AML-193 (cell line): ENCODE measurements at places on chromosomes 11 and 22.

- DNase-seq = no peak
These were observed 84.4 kb downstream of the CD44 start for GRCh38 chr11:35223371-35223796.

GRCh38 chr22:37044634-37045625 is 6.6 kb upstream of the KCTD17 start:
- no peak for DNase-seq

DNA sequence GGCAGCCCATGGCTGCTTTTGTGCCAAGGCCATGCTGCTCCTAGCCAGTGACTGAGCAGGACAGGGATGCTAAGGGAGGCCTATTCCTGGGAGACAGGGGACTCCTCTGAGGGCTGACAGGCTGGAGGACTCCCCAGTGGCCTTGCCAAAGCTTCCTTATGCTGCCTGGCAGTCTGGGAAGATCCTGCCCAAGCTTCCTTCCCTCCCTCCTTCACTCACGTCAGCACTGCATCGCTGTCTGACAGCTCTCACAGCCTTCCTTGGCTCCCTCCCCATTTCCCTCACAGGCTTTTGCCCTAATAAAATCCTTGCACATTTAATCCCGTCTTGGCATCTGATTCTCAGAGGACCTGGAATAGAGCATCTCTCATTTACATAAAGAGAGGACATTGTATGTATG is 26.5 kb downstream of the HTR3A start:
- DNase-seq = no peak

DNA sequence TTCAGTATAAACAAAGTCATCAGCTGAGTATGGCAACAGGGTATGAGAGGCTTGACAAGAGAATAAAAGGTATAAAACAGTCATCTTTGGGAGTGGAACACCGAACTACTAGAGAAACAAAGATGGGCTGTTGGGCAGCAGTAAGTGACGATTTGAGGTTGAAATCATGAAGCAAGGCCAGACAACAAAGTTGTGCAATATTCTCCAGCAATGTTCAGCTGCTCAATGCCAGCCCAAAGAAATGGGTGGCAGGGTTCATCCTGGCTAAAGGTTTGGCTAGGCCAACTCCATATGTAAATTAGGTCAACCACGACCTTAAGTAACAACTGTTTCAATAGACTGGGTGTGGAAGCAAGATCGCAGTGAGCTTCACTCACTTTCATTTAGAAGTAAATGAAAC is 6.2 kb downstream of the APIP start:
- DNase-seq = peak; percentile 81

DNA sequence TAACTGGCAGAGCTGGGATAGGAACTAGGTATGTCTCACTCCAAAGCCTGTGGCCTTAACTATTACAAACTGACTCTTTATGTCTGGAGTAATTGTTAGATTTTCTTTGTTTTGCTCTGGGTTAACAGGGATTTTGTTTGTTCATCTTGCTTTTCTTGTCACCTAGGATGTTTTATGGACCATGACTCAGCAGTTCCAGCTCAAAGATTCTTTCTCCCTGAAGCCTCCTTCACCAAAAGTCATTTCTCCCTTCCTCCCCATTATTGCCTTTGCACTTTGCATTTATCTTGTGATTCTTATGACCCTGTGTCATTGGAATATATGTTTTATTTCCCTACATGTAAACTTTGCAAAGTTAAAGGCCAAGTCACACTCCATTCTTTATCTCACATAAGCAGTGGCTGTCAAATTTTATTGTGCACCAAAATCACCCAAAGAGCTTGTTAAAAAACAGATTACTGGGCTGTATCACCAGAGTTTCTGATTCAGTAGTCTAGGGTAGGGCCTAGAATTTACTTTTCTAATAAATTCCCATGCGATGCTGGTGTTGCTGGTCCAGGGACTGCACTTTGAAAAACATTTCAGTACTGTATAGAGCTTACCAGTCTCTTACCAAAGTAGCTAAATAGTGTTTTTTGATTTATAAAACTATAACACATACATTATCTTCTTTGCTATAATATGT is 327.7 kb downstream of the DLG2 start:
- no peak for DNase-seq

DNA sequence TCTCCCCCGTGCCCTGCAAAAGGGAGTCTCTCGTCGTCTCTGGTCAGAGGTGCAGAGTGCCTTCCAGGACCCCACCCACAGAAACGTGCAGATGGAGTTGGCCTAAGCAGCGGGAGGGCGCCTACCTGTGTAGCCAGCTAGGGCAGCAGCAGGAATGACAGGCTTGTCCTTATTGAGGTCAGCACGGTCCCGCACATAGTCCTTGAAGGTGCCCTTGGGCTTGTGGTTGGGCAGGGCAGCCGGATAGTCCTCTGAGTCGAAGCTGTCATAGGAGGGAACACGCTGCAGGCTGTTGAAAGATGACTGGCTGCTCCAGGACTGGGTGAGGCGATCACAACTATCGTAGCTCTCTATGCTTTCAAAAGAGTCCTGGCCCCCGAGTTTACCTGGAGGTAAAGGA is 107.3 kb downstream of the ETS1 start:
- no peak for DNase-seq

GRCh38 chr11:58928107-58928499 is 11.2 kb upstream of the GLYATL1 start:
- DNase-seq = no peak

DNA sequence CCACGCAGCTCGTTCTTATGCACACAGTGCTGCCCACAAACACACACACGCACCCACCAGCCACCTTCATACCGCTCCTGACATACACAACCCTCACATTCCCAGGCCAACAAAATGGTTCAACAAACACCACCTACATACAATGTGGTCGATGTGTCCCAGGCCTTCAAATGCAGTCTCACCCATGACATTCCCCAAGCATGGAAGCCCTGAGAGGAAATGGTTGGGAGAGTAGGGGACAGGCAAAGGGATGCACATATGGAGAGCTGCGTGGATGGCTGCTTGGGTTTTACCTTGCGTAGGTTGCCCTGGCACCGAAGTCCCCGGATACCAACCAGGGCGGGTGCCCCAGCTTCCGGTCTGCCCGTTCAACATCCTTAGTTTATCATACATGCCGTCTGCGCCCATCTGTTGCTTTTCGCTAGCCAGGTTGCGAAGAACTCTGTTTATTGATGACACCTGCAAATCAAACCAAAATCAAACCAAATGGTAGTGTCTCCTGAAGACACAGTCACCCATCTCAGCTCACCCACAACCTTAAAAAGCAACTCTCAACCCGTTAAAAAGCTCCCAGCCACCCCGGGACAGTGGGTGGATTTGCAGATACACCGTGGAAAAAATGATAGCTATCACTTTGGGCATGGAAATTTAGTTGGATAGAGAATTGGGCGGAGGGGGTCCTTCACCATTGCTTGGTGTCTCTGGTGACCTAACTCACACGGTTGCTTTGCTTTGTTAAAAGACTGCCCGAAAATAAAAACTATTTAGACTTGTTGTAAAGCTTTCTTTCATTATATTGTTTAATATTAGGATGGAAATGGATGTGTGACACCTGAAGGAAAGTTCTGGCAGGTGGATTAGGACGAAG is 10.5 kb downstream of the PAX6 start:
- no peak for DNase-seq

GRCh38 chr11:15006139-15006759 is 34.1 kb upstream of the CALCA start:
- DNase-seq = peak; percentile 68

- DNase-seq = no peak
These were observed 8.3 kb downstream of the BRSK2 start for GRCh38 chr11:1397862-1398527.

DNA sequence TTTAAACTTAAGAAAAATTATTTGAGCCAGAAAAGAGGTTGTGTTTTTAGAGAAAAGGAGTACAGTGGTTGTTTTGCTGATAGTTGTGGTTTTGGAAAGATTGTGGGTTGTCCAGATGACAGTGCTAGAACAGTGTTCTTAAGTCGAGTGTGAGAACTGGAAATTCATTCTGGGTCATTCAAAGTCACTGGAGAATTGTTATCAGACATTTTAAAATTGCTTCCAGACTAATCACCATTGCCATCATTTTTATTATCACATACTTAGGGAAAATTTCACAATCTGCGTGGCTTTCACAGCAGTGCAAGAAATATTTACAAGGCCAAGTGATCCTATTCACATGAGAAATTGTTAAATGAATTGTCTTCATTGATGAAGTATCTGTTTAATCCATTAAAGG is 242.2 kb upstream of the DDI1 start:
- DNase-seq = no peak

DNA sequence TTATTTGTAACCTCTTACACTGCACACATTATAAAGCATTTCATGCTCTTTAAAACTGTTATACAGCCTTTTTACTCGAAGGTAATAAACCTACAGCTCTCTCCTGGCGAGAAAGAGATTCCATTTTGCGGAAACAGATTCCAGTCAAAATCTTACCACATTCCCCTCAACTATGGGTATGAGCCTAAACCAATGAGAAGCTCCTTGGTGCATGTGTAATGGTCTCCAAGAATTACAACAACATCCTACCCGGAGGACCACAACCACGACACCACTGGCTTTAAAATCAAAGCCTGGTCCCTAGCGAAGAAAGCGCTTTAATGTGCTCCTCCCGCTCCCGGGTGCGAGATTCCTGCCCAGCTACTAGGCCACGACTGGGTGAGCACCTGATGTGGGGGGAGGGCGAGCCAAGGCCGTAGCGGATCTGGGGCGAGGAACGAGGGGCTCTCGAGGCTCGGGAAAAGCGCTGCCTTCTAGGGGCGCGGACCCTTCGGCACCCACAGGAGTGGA is 821 bp downstream of the CELF1 start:
- DNase-seq = peak; percentile 41

DNA sequence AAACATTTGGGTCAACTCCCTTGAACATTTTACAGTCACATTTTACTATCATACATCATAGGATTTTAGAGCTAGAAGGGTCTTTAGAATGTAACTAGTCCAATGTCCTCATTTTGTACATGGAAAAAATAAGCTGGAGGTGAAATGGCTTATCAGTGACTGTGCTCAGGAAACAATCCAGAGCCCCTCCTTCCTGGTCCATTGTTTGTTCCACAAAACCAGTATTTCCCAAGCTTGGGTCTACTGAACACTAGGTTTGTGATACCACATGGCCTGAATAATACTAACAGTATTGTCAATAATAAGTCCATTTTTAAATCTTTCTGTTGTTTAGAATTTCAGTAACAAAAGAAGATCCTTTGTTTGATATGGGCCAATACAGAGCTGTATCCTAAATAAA is 27.1 kb downstream of the PDGFD start:
- no peak for DNase-seq

DNA sequence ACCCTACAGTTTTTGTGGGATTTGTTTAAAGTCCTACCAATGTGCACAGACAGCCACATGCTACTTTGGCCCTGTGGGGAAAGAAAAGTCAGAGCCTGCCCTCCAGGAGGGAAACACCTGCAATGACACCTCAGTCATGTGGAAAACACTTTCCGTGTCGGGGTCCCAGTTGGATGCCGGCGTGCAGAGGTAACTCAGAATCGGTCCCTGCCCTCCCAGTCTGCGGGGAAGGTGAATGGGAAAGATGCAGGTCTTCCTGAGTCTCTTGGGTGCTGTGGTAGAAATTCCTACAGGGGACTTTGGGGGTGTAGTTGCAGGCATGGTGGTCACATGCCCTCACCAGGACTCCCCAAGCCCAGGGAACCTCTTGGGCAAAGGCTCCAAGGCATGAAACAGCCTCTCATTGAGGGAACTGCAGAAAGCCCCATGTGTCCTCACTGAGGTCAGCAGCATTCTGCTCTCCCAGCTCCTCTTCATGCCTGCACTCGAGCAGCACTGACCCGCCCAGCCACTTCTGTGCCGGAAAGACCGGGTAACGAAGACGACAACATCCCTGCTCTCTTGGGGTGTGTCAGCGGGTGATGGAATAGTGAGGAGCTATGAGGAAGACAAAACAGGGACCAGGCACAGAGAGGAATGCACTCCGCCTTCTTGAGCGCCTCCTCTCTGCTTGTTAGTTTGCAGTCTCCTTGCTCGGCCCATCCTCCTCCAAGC is 4.7 kb downstream of the RIBC2 start:
- DNase-seq = no peak

- no peak for DNase-seq
These were observed 250.8 kb downstream of the CNTN5 start for GRCh38 chr11:99271527-99271926.

DNA sequence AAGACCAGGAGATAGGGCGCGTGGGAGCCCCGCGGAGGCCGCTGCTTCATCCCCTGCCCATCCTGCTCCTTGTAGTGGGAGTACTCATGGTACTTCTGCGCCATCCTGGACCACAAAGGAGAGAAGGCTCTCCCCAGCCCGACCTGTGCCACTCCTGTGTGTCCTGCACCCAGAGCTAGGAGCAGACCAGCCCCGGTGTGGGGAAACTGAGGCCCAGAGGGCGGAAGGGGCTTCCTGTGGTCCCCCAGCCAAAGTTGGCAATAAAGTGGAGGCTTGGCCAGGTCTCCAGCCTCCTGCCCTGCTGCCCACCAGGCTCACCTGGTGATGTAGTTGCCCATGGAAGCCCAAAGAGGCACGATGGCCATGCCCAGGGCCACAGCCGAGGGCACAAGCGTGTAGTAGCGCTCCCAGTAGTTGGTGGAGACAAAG is 4.7 kb downstream of the UNC93B1 start:
- no peak for DNase-seq

DNA sequence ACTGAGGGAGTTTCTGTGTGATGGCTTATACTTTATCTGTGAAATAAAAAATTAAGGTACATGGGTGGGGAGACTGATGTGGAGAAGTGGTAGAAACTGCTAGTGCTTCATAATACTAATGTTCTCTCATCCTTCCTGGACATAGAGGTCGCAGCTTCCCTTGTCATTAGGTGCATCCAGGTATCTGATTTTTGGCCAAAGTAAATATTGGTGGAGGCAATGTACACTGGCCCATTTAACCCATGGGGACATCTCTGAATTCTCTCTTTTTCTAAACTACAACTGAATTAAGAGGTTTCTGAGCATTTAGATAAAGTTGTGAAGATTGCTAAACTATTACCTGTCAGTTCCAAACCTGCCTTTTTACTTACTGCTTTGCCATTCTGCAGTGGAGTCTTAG is 140.9 kb upstream of the CHORDC1 start:
- DNase-seq = no peak

GRCh38 chr11:45964911-45965389 is 42.5 kb downstream of the LARGE2 start:
- DNase-seq = peak; percentile 25

DNA sequence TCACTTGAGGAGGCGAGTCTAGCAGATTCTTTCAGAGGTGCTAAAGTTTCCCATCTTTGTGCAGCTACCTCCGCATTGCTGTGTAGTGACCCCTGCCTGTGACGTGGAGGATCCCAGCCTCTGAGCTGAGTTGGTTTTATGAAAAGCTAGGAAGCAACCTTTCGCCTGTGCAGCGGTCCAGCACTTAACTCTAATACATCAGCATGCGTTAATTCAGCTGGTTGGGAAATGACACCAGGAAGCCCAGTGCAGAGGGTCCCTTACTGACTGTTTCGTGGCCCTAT is 8.9 kb upstream of the SAMM50 start:
- no peak for DNase-seq
